GM12878 (cell line): ENCODE measurements at places on chromosomes 7 and 10.

DNA sequence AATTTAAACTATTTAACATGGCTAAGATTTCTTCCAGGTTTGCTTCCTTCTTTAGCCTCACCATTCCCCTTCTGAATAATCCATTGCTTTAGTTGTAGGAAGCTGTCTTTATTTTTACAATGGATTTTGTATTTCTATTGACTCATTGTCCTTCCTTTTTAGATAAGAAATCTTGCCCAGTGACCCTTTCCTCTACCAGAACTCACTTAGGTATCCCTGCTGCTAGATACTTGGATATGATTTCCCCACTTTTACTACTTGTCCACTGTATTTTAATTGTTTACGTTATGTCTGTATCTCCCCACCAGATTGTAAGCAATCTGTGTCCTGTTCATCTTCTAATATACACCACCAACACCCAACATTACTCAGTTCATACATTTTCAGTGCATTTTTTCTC lies 47.7 kb upstream of the MDFIC start:
- no peak for DNase-seq

- no peak for DNase-seq
These were observed 1.0 kb downstream of the ATE1 start for GRCh38 chr10:121926671-121927317.

DNA sequence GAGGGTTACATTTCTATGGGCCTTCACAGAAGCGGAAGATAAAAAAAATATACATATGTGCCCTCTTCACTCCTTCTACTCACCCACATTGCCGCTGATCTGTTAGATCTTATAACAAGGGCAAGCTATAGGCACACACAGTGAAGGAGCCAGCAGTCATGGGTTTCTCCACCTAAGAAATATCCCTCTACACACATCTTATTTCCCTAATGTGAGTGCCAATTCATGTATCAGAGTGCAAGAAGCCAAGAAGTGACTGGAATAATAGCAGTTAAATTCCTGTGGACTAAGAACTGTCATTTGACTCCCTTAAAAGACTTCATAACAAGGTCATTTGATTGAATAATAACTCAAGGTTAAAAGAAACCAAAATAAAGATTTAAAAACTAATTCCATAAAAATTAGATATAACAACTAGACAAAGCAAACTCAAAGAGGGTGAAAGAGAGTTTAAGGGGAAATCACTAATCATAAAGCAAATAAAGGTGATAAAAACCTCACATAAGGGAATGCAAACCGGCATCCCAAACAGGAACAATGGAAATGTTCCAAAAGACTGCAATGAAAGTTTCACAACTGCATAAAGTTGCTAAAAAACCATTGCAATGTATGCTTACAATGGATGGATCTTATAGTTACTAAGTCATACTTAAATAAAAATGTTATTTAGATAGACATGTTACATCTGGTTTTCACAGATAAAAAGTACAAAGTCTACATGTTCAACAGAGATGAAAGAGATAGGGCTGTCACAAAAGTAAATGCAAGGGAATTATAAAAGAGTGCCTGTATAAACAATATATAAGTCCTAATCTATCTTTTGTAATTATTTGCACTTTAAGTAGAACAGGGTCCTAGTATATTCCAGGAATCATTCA lies 42.8 kb downstream of the ARHGAP21 start:
- no peak for DNase-seq

GRCh38 chr10:63504145-63504881 lies 16.9 kb upstream of the REEP3 start:
- no peak for DNase-seq

- DNase-seq: no peak
These were observed 157.9 kb upstream of the INSYN2A start for GRCh38 chr10:127354255-127354654.

DNA sequence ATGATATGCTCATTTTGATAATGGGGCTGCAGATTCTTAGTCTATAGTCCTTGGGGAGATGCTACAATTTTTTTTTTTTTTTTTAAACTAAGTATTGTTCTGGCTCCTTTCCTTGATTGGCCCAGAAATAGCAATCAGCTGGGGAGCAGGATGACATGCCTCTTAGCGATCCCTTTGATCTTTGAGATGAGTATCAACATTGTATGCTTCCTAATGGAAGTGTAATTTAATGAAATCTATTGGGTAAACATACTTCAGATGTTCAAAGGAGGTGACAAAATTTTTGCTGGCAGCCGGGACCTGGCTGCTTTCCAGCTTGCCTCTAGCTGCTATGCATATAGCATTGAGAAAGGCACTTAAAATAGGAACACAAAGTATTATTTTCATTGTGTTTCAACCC lies 43.5 kb downstream of the VTI1A start:
- DNase-seq: no peak

DNA sequence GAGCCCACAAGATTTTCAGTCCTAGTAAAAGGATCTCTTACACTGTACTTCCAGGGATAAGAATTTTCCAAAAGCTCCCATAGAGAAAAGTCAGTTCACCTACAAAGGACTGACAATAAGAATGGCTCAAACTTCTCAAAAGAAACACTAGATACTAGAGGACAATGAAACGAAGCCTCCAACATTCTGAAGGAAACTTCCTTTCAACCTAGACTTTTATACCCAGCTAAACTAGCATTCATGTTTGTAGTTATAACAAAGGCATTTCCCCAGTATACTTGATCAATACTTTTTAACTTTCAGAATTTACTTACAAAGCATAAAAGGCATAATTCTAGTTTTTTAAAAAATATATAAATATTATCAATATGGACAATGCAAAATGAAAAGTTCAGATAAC lies 41.0 kb upstream of the DNAAF5 start:
- no peak for DNase-seq

DNA sequence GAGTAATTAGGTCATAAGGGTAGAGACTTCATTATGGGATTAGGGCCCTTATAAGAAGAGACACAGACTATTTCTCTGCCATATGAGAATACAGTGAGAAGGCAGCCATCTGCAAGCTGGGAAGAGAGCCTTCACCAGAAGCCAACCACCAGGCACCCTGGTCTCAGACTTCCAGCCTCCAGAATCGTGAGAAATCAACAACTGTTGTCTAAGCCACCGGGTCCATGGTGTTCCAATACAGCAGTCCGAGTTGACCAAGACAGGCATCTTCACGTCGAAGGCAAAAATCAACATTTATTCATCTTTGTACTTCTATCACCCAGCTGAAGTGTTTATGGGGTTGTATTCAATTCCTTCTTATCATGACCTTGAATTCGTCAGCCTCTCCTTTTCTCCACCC lies 5.3 kb downstream of the TUBAL3 start:
- DNase-seq: no peak

- DNase-seq: no peak
These were observed 32.7 kb downstream of the ABCB5 start for GRCh38 chr7:20647908-20648776.

DNA sequence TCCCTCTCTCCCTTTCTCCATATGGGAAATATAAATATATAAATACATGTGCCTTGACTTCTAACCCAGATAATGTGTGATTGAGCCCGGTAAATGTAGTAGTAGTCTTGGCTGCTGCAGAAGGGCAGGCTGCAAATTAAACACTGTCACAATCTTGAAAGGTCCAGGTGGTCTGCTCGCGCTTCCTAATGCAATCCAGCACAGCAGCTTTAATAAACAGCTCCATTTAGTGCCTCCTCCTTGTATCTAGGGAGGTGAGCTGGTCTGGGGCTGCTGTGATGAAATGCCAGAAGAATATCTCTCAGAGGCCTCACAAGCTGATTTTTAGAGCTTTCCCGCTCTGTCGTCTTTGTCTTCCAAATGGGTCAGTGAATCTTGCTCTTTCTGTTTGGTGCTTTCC lies 782 bp downstream of the POU6F2 start:
- no peak for DNase-seq

- DNase-seq: no peak
These were observed 47.4 kb downstream of the ALOX5 start for GRCh38 chr10:45421221-45422097.

GRCh38 chr10:75375838-75376237 lies 25.7 kb downstream of the ZNF503 start:
- DNase-seq: peak; percentile 27

GRCh38 chr7:112995059-112995824 lies 91.4 kb downstream of the GPR85 start:
- no peak for DNase-seq

- DNase-seq: no peak
These were observed 7.0 kb downstream of the ANXA7 start for GRCh38 chr10:73406846-73407245.

GRCh38 chr10:86178401-86179152 lies 188.0 kb downstream of the GRID1 start:
- no peak for DNase-seq

- no peak for DNase-seq
These were observed 34.1 kb upstream of the TMEM243 start for GRCh38 chr7:87253589-87254087.

GRCh38 chr10:113959383-113959760 lies 84.3 kb upstream of the ADRB1 start:
- DNase-seq: no peak

- DNase-seq: no peak
These were observed 10.4 kb upstream of the PCGF5 start for GRCh38 chr10:91210014-91210413.

GRCh38 chr10:34171957-34172527 lies 643.1 kb downstream of the PARD3 start:
- no peak for DNase-seq

DNA sequence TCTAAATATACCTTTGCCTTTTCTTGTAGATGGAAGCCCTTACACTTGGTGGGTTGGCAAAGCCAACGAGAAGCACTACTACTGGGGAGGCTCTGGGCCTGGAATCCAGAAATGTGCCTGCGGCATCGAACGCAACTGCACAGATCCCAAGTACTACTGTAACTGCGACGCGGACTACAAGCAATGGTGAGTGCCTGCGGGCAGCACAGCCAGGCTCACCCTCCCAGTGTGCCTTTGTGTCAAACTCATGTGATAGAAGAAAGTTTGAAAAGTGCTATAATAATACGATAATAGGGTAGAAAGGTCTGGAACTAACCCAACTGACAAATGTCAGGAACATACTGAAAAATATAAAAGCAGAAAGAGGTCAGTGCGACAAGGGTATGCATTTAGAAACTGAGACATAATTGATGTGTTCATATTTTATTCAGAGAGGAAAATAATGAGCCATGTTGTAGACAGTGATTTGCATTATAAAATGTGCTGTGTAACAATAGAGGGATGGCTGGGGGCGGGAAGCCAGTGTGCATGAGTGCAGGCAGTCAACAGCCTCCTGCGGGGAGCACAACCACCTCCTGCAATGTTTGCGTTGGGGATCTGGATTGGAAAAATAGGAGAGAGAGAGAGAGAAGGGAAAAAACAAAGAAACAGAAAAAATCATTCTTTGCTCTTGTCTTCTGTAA lies 686.9 kb upstream of the C7orf33 start:
- no peak for DNase-seq

GRCh38 chr7:14156436-14156835 lies 167.0 kb upstream of the ETV1 start:
- no peak for DNase-seq

DNA sequence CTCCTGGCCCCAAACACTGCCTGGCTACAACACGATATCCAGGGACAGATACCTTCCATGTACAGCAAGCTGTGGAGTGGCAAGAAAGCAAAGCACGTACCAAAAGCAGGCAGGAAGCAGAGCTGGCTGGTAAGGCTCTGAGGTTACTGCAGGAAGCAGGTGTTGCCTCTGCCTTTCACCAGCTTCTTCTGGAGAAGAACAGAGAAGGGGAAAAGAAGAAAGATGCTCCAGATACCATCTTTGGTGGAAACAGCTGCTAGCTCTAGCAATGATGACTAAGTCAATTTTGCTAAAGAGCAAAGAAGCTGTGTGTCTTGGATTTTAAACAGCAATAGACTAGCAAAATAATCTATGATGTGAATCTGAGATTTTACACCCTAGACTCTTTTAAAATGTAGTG lies 34.9 kb upstream of the PRSS1 start:
- no peak for DNase-seq

GRCh38 chr7:90320801-90321494 lies at the start of gene FAM237B:
FAM237B (minus strand) TSS chr7:90321304; CDS start chr7:90319748, 1,556 bp downstream.
- DNase-seq: no peak

GRCh38 chr7:24882989-24883621 lies 96.9 kb downstream of the OSBPL3 start:
- no peak for DNase-seq

DNA sequence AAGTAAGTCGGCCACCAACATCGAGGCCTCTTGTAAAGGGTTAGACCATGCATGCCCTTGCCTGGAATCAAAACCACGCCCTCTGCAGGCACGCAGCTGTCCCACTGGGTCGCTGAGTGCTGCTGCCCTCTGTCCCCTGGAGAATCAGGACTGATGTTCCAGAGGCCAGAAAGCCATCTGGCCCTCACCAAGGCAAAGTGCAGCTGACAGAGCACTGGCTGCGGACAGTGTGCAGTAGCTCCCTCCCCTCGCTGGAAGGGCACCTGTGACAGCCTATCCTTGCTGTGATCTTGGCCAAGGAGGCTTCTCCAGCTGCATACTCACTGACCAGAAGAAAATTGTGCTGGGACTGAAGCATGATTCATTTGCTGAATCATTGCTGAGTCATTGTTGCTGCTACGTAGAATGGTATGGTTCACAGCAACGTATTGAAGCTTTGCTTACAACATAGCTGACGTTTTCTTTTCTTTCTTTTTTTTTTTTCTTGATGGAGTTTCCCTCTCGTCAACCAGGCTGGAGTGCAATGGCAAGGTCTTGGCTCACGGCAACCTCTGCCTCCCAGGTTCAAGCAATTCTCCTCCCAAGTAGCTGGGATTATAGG lies 30.4 kb downstream of the DDC start:
- no peak for DNase-seq

GRCh38 chr7:68792351-68792750 lies 805.9 kb upstream of the AUTS2 start:
- no peak for DNase-seq

GRCh38 chr10:24349379-24350001 lies 140.6 kb downstream of the KIAA1217 start:
- no peak for DNase-seq

DNA sequence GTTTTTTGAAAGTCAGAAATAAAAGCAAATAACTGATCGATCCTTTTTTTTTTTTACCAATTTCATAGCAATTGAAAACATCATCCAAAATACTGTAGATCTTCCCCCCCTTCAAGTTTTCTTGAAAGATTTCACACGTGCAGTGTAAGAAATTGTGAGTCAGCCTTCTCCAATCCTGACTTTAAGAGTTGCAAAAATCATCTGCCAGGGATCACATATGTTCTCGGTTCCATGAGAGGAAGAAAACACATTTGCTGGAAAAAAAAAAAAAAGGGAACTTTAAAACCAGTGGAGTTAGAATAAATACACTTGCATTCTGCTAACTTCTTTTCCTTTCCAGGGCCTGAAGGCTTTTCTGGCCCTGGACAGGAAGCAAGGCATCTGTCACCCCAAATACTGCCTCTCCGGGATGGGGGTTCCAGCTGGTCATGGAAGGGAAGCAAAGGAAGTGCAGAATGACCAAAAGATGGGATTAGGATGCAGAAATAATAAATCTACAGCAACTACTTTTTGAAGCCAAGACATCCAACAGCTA lies 198.4 kb upstream of the KIAA1217 start:
- no peak for DNase-seq

- DNase-seq: no peak
These were observed 27.0 kb downstream of the MCMBP start for GRCh38 chr10:119845656-119846055.

GRCh38 chr10:128804411-128804810 lies 662.6 kb upstream of the MGMT start:
- no peak for DNase-seq
